ENCODE measurements at places on chromosomes 4 and X.

GRCh38 chr4:182427554-182427953 lies 184.4 kb downstream of the TENM3 start:
- H3K4me1 ChIP-seq, result no peaks in the 10 kb centered on the region
- H3K4me3 ChIP-seq, result no peak overlapping the region
- DNase-seq, result no peak
- H3K36me3 ChIP-seq, result no peaks in the 10 kb centered on the region
- no peak overlapping the region for H3K27ac ChIP-seq

DNA sequence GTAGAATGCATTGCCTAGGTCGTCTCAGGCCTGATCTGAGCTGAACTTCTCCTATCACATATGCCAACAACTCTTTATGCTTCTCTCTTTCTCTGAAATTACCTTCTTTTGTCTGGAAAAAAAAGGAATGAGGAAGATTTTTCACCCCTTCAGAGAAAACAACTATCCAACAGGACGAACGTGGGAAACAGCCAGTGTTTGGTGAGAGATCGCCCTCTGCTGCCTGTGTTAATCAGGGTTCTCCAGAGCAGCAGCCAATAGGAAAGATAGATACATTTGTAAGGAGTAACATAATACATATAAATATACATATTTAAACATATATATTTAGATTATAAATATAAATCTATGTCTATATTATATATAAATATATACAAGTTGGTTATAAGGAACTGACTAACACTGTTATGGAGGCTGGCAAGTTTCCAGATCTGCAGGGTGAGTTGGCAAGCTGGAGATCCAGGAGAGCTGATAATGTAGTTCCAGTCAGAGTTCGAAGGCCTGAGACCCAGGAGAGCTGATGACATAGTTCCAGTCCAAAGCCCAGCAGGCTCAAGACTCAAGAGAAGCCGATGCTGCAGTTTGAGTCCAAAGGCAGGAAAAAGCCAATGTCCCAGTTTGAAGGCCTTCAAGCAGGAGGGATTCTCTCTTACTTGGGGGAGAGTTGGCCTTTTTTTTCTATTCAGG lies 13.3 kb downstream of the CETN2 start:
- no peak overlapping the region for H3K4me3 ChIP-seq
- peaks cover 8% of the 10 kb centered on the region for H3K4me1 ChIP-seq
- DNase-seq, result peak; percentile 53
- peaks cover 2% of the 10 kb centered on the region for H3K27me3 ChIP-seq
- no peaks in the 10 kb centered on the region for H3K36me3 ChIP-seq
- no peak overlapping the region for H3K27ac ChIP-seq

DNA sequence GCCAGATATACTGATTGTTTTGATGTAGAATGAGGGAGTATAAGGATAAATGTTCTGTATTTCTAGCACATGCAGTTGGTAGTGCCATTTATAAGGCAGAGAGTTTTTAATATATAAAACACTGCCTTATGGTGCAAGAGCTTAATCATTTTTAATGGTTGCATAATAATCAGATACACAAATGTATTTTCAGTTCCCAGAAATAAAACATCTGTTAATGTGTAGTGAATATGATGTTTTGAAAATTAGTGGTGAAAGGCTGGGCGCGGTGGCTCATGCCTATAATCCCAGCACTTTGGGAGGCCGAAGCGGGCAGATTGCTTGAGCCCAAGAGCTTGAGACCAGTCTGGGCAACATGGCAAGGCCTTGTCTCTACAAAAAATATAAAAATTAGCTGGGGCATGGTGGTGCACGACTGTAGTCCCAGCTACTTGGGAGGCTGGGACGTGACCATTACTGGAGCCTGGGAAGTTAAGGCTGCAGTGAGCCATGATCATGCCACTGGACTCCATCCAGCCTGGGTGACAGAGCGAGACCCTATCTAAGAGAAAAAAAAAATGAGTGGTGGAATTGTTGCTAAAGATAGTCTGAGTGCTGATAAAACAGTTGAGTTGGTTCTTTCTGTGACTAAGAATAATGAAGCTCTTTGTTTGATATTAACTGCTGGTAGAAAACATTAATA lies 29.3 kb downstream of the CLCN3 start:
- no peak overlapping the region for H3K4me3 ChIP-seq
- H3K4me1 ChIP-seq, result peaks cover 20% of the 10 kb centered on the region
- H3K36me3 ChIP-seq, result peaks cover 23% of the 10 kb centered on the region
- peak; percentile 19 for DNase-seq

- H3K4me1 ChIP-seq, result peaks cover 3% of the 10 kb centered on the region
- no peak overlapping the region for H3K4me3 ChIP-seq
- no peak overlapping the region for H3K27ac ChIP-seq
Measured at GRCh38 chrX:45011131-45011530, 138.1 kb downstream of the KDM6A start.

- H3K4me1 ChIP-seq, result peaks cover 14% of the 10 kb centered on the region
- no peaks in the 10 kb centered on the region for H3K36me3 ChIP-seq
- H3K4me3 ChIP-seq, result no peak overlapping the region
- DNase-seq, result no peak
- H3K27ac ChIP-seq, result peak overlapping the region; percentile 0
Measured at GRCh38 chr4:150368667-150369066, 213.3 kb upstream of the MAB21L2 start.

- no peak overlapping the region for H3K27ac ChIP-seq
- peaks cover 4% of the 10 kb centered on the region for H3K27me3 ChIP-seq
- no peaks in the 10 kb centered on the region for H3K4me1 ChIP-seq
- DNase-seq, result no peak
- H3K36me3 ChIP-seq, result no peaks in the 10 kb centered on the region
Measured at GRCh38 chr4:15794905-15795304, 16.8 kb downstream of the CD38 start.

GRCh38 chr4:25865586-25865985 lies 2.8 kb upstream of the SEL1L3 start:
- no peaks in the 10 kb centered on the region for H3K36me3 ChIP-seq
- no peak overlapping the region for H3K4me3 ChIP-seq
- DNase-seq, result peak; percentile 48

DNA sequence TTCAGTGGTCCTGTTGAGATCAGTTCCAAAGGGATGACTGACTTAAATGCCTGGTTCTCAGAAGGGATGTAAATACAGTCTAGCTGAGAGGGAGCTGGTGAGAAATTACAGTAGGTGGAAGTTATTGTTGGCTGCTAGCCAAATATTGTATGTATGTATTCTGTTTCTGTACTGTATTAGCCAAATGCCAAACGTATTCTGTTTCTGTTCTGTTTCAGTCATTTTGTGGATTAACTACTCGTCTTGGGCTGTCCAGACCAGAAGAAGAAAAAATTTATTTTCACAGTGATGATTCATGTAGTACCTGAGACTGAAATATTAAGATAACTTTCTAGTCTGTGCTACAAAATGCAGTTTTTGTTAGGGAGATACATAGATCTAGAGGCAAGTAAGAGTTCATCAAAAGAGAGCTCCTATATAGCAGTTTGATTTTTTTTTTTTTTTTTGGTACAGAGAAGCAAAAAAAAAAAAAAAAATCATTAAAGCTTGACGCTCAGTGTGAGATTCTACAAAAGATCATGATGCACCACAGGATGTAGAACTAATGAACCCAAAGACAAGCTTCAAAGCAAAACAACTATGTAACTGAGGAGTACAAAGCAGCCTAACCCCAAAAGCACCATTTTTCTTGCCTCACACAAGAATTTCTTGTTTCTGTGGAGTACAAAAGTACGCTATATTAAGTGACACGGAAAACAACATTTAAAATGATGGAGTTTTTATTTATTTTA lies 54.8 kb downstream of the CASP6 start:
- H3K27me3 ChIP-seq, result 0 out of 3 replicates have a peak, but pooled peaks cover 2% of the 10 kb centered on the region
- H3K4me1 ChIP-seq, result no peaks in the 10 kb centered on the region
- no peak overlapping the region for H3K27ac ChIP-seq
- no peak overlapping the region for H3K4me3 ChIP-seq

GRCh38 chrX:23898412-23898959 lies 9.3 kb downstream of the APOO start:
- no peak for DNase-seq
- H3K27ac ChIP-seq, result no peak overlapping the region
- H3K27me3 ChIP-seq, result no peaks in the 10 kb centered on the region
- H3K36me3 ChIP-seq, result 0 out of 3 replicates have a peak, but pooled peaks cover 2% of the 10 kb centered on the region
- H3K4me3 ChIP-seq, result no peak overlapping the region

DNA sequence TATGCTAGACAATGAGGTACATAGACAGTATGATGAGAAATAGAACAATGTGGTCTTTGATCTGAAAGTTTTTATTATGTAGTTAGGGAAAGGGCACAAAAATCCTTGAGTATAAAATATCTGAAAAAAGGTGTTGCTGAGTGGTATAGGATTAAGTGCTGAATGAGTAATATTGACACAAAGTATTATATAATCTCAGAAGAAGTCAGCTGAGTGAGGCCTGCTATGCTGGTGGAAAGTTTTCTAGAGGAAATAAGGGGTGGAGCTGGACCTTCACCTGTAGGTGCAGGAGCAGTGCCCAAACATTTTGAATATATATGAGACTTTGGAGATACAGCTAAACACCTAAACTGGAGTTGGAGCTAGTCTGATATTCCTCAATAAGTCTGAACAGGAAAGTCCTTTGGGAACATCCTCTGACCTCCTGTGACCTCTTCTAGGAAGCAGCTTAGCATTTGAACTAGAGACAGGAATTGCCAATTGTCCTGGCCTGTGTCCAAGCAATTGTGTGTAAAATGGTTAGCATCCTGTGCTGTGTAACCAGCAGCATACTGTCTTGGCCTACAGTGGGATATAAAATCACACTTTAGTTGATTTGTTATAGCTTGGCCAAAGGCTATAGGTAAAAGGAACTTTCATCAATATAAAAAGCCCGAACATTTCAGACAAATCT lies 285.3 kb downstream of the ANKRD50 start:
- H3K27ac ChIP-seq, result no peak overlapping the region
- H3K36me3 ChIP-seq, result no peaks in the 10 kb centered on the region
- H3K27me3 ChIP-seq, result no peaks in the 10 kb centered on the region
- no peaks in the 10 kb centered on the region for H3K4me1 ChIP-seq

GRCh38 chr4:2078584-2078983 lies 19.5 kb downstream of the NAT8L start:
- no peak for DNase-seq
- H3K4me1 ChIP-seq, result peaks cover 29% of the 10 kb centered on the region

DNA sequence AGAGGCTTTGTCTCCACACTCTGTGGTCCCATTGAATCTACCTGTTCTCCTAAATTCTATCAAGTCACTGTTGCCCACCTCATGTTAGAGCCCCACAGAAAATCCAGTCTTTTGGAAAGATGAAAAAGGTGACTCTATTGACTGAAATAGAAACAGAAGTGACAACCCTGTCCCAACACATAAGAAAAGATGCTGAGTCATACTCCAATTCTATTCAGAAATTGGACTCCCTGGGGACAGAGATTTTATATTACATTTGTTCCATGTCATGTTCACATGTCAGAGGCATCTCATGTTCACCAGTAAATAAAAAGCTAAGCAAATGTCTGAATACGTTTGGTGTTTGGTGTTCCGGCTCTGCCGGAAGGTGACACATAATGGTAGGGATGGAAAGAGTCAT lies 2.9 kb upstream of the GRPR start:
- H3K4me1 ChIP-seq, result no peaks in the 10 kb centered on the region
- no peak overlapping the region for H3K27ac ChIP-seq
- no peaks in the 10 kb centered on the region for H3K36me3 ChIP-seq
- no peak overlapping the region for H3K4me3 ChIP-seq
- no peak for DNase-seq

DNA sequence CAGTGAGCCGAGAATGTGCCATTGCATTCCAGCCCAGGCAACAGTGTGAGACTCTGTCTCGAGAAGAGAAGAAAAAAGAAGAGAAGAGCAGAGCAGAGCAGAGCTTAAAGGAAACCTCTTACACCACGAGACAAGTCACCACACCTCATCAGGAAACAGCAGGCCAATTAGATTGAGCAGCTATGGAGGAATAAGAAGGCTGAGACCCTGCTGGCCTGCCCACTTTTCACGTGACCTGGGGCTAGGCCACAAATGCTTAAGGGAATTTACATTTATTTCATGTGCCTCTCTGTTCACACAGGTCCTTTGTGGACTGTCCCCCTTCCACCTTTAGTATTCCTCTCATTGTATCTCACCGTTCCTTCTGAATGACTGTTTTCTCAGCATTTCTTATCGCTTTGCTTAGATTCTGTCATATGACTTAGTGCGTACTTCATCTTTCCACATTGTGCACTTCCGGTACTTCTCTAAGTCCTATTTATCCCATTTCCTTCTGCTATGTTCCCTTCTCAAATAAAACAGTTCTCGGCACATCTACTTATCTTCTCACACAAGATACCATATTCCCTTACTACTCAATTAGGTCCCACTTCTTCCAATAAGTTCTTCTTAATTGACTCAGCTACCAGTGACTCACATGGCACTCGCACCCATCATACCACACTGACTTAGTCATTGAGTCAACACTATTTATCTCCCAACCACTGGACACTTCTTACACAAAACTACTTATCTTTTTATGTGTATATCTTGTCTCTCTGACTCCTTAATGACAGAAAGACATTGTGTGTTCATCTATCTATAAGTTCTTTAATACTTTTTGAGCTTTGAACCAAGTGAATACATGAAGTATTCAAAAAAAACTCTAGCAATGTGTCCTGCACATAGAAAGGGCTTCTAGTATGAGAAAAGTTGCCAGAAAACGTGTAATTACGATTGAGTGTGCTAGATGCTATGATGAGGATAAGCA lies 11.0 kb downstream of the CUL4B start:
- H3K27ac ChIP-seq, result peak overlapping the region; percentile 91
- DNase-seq, result peak; percentile 54
- no peaks in the 10 kb centered on the region for H3K4me1 ChIP-seq
- H3K36me3 ChIP-seq, result peaks cover 38% of the 10 kb centered on the region
- no peak overlapping the region for H3K4me3 ChIP-seq
- no peaks in the 10 kb centered on the region for H3K27me3 ChIP-seq

DNA sequence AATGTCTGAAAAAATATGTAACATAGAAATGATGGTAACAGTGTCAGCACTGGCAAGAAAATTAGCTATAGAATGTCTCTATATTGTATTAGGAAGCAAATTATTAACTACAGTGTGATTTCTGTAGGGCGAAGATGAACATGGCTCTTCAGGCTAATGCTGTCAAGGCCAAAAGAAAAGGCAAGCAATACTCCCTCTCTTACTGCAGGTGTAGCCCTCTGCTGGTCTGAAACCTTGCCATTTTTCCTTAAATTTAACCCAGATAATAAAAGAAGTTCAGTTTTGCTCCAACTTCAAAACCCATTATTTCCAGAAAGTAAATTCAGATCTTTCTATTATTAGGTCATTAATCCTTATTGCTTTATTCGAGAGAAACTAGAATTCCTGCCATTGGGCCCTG lies 215.9 kb downstream of the LRBA start:
- peaks cover 7% of the 10 kb centered on the region for H3K36me3 ChIP-seq
- no peak overlapping the region for H3K4me3 ChIP-seq
- H3K27ac ChIP-seq, result no peak overlapping the region
- H3K4me1 ChIP-seq, result no peaks in the 10 kb centered on the region
